ENCODE measurements at places on chromosomes 11 and 22.

DNA sequence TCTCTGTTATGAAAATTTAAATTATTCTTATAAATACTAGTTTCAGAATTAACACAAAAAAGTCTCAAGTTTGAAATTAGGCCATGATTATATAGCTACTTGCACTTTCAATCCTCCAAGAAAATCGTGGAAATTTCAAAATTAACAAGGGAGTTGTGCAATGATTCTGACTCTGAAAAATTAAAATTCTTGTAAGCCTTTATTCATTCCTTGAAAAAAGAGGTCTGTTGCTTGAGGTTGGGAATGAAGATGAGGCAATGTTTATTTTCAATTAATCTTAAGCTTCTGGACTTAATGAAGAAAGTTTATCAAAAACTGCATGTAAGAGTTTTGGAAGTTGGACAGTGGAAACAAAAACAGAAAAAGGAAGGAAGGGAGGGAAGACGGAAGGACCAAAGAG is 128.2 kb upstream of the FIBIN start:
- DNase-seq: no peak

GRCh38 chr11:1308743-1309497 is 512 bp downstream of the TOLLIP start:
- no peak for DNase-seq

DNA sequence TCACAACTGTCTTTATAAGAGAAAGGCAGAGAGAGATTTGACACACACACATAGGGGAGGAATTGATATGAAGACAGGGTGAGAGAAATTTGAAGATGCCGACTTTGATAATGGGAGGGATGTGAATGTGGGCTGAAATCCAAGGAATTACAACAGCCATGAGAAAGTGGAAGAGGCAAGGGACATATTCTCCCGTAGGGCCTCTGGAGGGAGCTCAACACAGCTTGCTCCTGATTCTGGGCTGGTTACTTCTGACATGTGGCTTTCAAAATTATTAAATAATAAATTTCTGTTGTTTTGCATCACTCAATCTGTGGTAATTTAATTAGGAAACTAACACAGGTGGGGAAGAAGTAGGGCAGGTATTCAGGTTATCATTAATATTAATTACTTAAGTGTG is 282.9 kb downstream of the LUZP2 start:
- no peak for DNase-seq

GRCh38 chr11:66970807-66971442 is 4.2 kb upstream of the C11orf86 start:
- no peak for DNase-seq

DNA sequence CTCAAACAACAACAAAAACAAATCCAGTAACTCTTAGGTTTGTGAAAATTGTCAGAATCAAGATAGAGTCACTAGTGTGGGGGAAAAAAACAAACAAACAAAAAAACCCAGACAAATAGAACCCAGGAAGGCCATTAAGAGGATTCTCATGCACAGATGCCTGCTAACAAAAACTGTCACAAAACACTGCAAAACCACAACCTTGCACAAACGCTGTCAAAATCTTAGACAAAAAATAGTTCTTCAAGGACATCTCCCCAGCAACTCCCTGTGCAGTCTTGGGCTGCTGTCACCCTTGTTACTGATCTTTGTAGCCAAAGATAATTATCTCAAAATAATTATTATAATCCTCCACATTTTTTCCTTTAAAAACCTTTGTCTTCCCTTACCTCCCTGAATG is 4.6 kb upstream of the ZBED5 start:
- no peak for DNase-seq

- no peak for DNase-seq
These were observed 53.9 kb downstream of the SMIM38 start for GRCh38 chr11:69209421-69210309.

All from CD4-positive, alpha-beta T cell treated with Interleukin-10 for 1 hour (primary cell).